ENCODE measurements at places on chromosomes 1 and 21.
A peak's percentile ranks its signal among the peaks of the same experiment; 100 is the strongest.

DNA sequence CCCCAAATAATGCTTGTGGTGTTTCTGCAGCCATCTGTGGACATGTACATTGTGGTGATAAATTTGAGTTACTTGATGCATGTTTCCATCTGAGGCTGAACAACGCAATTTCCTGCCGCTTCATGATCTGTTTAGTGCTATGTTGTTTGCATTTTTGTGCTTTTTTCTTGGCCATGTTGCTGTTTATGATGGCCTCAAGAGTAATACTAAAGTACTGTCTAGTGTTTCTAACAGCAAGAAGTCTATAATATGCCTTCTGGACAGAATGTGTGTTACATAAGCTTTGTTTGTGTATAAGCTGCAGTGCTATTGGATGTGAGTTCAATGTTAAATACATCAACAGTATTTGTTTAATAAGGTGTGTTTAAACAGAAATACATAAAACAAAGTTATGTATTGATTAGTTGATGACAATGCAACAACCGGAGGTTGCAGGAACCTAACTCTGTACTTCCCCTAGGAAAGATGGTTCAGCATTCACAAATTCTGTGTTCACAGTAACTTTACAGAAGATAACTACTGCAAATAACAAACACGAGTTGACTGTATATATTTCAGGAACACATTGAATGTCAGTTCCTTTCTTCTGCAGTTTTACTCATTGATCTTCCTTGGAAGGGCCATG, 114.8 kb upstream of the USP24 start:
- no peak for DNase-seq

GRCh38 chr1:245645406-245645805, 490.6 kb downstream of the KIF26B start:
- DNase-seq, result no peak

DNA sequence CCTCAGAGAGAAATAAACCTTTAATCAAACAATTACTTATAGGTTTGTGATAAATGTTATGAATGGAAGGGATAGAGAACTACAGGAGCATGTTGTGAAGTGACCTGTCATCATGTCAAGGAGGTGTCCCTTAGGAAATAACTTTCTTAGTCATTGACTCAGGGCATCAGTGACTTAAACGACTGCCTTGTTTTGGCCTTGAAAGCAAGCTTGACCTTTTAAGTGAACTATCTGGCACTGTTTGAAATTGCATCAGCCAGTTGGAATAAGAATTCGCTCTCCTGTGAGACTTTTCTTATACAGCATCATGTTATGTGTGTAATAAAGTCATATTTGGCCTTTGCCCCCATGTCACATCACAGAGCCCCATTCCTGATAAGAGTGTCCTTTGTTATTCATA, 30.9 kb downstream of the LRRC8B start:
- no peak for DNase-seq

- no peak for DNase-seq
Observed at GRCh38 chr1:22295856-22296255, 153.0 kb upstream of the WNT4 start.

DNA sequence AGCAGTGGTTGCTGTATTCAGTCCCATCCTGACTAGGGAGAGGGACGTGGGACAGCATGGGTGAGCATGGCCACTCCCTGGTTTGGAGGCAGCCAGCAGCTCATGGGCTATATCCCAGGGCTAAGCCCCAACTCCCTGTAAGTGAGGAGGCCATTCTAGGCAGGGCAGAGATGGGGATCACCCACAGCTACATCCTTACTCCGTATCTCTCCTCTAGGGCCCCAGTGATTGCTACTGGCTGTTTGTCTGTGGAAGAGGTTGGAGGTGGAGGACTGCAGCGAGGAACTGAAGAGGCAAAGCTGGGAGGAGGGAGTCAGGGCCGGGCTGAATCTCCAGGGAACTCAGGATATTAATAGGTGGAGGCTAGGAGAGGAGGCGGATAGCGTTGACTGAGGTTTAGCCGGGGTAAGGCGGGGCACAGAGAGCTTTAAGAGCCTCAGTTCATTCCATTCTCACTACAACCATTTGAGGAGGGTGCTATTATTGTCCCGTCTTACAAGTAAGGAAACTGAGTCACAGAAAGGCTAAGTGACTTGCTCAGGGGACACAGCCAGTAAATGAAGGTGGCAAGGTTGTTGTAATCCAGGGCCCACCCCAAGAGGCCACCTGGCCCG, 6.8 kb downstream of the OLIG2 start:
- no peak for DNase-seq

DNA sequence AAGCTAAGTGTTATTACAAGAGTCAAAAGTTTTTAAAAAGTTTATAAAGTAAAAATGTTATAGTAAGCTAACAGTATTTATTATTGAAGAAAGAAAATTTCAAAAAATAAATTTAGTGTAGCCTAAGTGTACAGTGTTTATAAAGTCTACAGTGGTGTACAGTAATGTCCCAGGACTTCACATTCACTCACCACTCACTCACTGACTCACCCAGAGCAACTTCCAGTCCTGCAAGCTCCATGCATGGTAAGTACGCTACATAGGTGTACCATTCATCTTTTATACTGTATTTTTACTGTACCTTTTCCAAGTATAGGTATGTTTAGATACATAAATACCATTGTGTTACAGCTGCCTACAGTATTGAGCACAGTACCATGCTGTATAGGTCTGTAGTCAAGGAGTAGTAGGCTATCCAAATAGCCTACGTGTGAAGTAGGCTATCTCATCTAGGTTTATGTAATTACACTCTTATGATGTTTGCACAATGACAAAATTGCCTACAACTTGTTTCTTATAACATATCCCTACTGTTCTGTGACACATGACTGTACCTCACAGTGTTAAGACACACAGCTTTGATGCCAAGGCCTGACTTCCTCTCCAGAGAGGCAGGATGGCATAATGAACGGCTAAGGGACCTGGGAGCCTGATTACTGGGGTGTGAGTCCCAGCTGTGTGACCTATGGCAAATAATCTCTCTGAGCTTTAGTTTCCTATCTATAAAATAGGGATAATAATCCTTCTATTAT, 12.7 kb downstream of the DHCR24 start:
- no peak for DNase-seq

GRCh38 chr1:160416369-160416768, 16.0 kb downstream of the VANGL2 start:
- peak; percentile 46 for DNase-seq

DNA sequence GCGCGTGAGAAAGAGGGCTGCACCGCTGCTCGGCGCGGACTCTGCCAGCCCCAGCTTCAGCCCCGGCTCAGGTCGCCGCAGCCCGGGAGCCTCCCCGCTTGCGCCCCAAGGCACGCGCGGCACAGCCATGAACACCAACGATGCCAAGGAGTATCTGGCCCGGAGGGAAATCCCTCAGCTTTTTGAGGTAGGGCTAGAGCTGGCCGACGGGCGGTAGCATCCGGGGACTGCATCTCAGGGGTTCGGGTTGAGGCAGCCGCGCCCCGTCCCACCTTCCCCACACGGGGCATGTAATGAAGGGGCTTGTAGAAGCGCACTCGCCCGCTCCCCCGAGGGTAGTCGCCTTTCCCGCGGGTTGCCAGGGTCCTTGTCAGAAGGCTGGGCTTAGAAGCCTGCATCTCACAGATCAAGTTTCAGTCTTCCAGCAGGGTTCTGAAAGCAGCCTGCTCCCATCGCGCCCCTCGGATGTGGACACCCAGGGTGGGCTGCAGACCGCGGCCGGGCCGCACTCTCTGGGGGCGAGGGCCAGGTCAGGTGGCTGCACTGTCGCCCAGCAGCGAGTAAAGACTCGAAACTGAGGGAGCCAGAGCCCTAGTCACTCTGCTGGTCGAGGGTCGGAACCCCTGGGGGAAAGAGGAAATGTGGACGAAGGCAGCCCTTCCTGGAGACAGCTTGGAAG, 507 bp downstream of the AK5 start:
- DNase-seq, result peak; percentile 16

DNA sequence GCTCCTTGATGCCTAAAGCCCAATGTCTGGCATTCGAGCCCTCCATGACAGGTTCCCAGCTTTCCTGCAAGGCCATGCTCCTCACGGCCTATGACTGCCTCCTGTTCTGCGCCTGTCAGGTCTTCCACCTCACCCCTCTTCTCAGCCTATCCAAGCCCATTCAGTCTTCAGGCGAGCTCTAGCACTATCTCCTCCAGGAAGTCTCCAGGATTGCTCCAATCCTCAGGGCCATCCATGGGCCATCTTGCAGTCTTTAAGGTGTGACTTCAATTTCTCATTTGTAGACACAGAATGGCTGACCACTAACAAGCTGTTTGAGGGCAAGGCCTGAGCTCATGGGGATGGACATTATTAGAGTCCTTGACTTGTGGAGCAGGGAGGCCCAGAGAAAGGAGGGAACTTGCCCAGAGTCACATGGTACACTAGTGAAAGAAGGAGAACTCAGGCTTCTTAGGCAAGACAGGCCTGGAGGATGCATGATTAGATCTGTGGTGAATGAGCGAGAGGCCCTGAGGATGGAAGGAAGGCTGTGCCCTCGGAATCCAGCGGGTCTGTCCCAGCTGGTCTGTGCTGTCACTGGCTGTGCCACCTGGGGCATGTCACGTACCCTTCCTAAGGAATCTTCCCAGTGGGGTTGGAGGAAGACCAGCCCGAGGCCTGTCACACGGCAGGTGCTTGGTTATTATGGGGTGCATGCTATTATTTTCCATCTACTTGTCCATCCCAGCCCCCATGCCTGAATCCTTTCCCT, 1.2 kb upstream of the ACOT11 start:
- no peak for DNase-seq

DNA sequence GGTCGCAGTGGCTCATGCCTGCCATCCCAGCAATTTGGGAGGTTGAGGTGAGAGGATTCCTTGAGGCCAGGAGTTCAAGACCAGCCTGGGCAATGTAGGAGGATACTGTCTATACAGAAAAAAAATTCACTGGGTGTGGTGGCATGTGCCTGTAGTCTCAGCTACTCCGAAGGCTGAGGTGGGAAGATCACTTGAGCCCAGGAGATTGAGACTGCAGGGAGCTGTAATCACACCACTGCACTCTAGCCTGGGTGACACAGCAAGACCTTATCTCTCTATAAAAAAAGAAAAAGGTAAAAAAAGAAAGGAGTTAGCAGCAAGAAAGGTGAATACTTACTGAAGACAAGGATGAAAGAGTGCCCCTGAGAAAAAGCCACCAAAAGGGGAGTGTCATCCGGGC, 23.7 kb upstream of the BCL10 start:
- DNase-seq, result no peak

DNA sequence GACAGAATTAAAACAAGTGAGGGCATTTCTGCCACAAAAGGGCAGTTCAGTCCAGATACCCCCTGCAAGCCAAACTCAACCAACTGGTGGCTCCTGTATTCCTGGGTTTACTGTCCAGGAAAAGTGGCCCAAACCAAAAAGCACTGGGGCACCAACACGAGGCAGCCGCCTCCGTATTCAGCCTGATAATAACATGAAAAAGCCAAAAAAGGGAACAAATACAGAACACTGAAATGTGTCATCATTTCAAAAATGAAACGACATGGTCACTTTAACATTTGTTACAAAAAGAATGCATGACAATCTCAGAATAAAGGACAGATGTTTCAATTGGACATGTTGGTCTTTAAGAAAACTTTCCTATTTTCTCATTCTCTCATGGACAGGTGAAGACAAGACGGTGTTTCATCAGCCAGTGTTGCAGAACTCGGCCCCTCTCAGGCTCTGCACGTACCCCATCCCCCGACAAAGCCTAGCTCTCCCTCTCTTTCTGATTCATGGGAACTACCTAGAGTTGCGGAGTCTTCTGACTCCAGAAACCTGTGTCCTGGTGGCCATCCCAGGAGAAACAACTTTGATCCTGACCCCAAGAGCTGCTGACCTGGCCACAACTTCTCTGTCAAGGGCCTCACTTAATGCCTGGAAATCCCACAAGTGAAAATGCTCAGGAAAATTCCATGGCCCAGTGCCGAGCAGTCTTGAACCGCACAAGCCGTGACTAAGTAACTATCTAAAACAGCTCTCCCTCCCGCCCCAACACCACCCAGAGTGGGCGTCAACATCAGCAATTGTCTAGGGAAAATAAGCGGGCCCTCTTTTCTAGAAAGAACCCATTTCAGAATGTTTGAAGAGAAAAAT, 27.1 kb downstream of the ZBTB17 start:
- no peak for DNase-seq

- DNase-seq, result no peak
Observed at GRCh38 chr1:100313382-100313781, 38.9 kb upstream of the CDC14A start.

- DNase-seq, result no peak
Observed at GRCh38 chr1:62597281-62597680, at the start of gene ANGPTL3. ANGPTL3 (plus strand) TSS chr1:62597520; CDS start chr1:62597567, 47 bp downstream.

- DNase-seq, result no peak
Observed at GRCh38 chr1:42910985-42911384, 47.7 kb downstream of the SLC2A1 start.

GRCh38 chr1:94522304-94522703, 19.3 kb downstream of the F3 start:
- DNase-seq, result peak; percentile 81

GRCh38 chr1:217272385-217272784, 358.5 kb downstream of the GPATCH2 start:
- DNase-seq, result no peak

- DNase-seq, result no peak
Observed at GRCh38 chr1:183817576-183818288, 12.8 kb downstream of the RGL1 start.

DNA sequence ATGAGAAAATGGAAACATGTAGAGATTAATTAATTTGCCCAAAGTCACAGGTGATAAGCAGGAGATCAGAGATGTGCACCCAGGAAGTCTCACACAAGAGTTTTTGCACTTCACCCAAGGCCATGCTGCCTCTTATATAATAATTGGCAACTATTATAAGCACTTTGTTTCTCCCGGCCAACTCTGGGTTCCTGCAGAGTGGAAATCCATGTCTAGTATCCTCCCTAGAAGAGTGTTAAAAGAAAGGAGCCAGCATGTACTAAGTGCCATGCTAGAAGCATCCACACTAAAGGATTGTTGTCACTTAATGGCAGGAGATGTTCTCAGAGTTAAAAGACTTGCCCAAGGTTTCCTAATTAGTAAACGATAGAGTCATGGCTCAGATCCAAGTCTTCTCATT, 470.3 kb downstream of the OMA1 start:
- DNase-seq, result no peak

GRCh38 chr1:94734963-94735901, 84.9 kb upstream of the SLC44A3 start:
- DNase-seq, result no peak

GRCh38 chr1:62433861-62434617, 2.8 kb upstream of the USP1 start:
- peak; percentile 11 for DNase-seq

DNA sequence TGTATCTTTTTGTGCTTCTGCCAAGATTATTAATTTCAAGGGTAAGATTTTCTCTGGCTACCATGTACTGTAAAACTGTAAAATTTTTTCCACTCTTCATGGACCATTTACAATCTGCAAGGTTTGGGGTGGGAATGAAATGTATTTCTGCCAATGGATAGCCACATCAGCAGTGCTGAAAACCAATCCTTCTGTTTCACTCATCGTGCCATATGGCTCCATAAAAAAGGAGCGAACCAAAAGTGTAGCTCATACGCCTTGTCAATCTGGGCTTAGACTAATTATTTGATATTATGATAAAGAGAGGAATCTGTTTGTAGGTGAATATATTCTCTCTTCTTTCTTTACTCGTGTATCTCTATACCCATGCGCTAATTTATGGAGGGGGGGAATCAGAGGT, 3.0 kb upstream of the SLC44A5 start:
- DNase-seq, result peak; percentile 37

GRCh38 chr1:26752519-26752918, 35.2 kb upstream of the PIGV start:
- DNase-seq, result no peak

- DNase-seq, result peak; percentile 97
Observed at GRCh38 chr1:35641233-35641866, at the start of gene PSMB2. PSMB2 (minus strand) TSS chr1:35641526; CDS start chr1:35641432, 94 bp downstream.

Measured in brain (organoid and tissue), 16 donors.